Muscle of leg (tissue), 16 donors: ENCODE measurements at places on chromosomes 1 and 21. TPM values are rescaled to one million over a fixed set of nuclear protein-coding genes. Genes with fewer than 3 reads are reported as not detected.

The TRAF3IP3 gene
- 1.4 TPM for total RNA-seq

The OR2T2 gene
- total RNA-seq = not detected

DNA sequence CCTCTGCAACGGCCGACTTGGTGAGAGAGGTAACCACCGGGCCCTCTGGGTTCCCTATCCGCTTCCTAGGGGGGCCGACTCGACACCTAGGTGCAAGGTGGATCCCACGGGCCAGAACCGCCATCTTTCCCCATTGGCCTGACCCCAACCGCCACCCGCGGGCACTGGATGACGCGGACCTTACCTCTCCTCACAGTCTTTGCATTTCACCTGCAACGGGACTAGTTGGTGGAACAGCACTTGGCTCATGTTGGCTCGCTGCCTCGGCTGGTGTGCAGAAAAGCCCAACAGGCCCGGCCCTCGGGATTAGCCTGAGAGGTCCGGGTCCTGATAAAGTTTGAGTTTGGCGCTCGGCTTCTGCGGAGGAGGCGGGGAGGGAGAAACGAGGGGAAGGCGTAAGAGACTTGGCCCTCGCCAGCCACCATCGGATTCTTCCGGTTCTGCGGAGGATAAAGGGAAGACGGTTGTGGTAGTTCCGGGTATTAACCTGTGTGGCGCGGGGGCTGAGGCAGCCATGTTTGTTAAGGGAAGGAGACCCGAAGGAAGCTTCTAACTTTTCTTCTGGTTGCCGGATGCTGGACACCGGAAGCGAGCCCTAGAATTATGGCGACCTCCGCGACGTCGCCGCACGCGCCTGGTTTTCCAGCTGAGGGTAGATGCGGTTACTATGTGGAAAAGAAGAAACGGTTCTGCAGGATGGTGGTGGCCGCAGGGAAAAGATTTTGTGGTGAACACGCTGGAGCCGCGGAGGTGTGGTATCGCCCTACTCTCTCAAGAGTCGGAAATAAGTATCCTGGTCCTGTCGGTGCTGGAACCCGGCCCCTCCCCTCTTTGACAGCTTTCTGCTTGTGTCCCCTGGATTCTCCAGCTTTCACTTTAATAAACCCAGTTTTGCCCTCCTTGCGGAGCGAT, at the start of the genes SASS6 and TRMT13:
SASS6 (minus strand) TSS at position 365 of the 912 bp plus-strand sequence; CDS start at position 249, 116 bp downstream.
TRMT13 (plus strand) TSS at position 598 of the 912 bp plus-strand sequence; CDS start at position 604, 6 bp downstream.
- DNase-seq = peak; percentile 100
- H3K4me1 ChIP-seq = peaks cover 4% of the 10 kb centered on the region
- H3K4me3 ChIP-seq = peak within 1 kb of the TSS; percentile 83

The CRP gene
- total RNA-seq = not detected

The NUDT4B gene
- 0.98 TPM for total RNA-seq

GRCh38 chr1:202244841-202245261, 51.3 kb downstream of the LGR6 start:
- DNase-seq = no peak
- peaks cover 18% of the 10 kb centered on the region for H3K27me3 ChIP-seq
- peaks cover 30% of the 10 kb centered on the region for H3K4me1 ChIP-seq
- no peaks in the 10 kb centered on the region for H3K36me3 ChIP-seq

The CFHR4 gene
- total RNA-seq = not detected

DNA sequence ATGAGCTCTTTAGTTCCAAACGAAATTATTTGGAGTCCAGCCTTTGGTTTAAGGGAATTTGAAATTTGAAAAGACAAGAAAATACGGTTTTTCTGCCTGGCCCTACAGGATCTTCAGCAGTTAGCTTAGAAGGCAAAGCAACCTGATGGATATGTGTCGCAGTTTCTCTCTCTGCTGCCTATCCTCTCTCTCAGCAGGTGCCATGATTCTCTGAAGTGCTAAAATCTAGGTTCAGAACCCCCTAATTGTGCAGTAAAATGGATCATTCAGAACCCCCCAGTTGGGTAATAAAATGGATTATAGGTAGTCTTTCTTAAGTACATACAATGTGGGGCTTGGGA, 446 bp upstream of the DEPDC1 start:
- peak overlapping the region; percentile 26 for H3K27ac ChIP-seq
- no peak for DNase-seq
- H3K36me3 ChIP-seq = peaks cover 1% of the 10 kb centered on the region
- H3K4me1 ChIP-seq = peaks cover 8% of the 10 kb centered on the region
- H3K4me3 ChIP-seq = peak overlapping the region; percentile 97

- peaks cover 32% of the 10 kb centered on the region for H3K36me3 ChIP-seq
- H3K4me3 ChIP-seq = no peak overlapping the region
- peaks cover 6% of the 10 kb centered on the region for H3K4me1 ChIP-seq
- H3K27ac ChIP-seq = peak overlapping the region; percentile 79
- no peaks in the 10 kb centered on the region for H3K27me3 ChIP-seq
Measured at GRCh38 chr1:218439541-218440295, 94.6 kb downstream of the TGFB2 start.

DNA sequence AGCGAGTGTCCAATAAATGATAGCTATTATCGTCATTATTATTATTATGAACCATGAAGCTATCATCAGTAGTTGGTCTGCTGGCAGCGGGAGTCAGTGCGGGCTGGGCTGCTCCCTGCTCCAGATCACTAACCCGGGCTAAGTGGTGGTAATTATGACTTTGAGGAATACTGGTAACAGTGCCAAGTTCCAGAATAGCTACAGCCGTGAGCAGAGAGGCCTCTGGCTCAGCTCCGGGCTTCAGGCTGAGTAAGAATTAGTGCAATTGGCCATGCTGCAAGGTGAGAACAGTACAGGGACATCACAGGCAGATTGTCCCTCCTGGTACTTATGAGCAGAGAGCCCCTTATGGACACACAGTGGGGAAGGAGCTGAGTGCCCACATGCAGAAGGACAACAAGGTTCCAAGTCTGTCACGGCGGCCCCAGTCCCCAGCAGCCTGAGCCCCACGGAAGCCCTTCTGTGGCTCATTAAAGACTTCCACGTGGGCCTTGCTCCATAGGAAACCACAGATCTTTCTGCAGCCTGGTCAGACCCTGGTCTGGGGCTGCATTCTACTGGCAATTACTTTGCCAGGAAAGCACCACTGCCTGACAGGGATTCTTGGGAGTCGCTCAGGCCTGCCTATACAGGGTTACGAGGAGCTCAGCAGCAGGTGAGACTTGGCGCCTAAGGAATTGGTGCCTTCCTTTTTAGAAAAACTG, 235.1 kb downstream of the RRAGC start:
- no peak overlapping the region for H3K27ac ChIP-seq
- H3K4me3 ChIP-seq = no peak overlapping the region
- no peaks in the 10 kb centered on the region for H3K36me3 ChIP-seq
- H3K4me1 ChIP-seq = peaks cover 22% of the 10 kb centered on the region
- H3K27me3 ChIP-seq = peaks cover 2% of the 10 kb centered on the region
- DNase-seq = peak; percentile 37

DNA sequence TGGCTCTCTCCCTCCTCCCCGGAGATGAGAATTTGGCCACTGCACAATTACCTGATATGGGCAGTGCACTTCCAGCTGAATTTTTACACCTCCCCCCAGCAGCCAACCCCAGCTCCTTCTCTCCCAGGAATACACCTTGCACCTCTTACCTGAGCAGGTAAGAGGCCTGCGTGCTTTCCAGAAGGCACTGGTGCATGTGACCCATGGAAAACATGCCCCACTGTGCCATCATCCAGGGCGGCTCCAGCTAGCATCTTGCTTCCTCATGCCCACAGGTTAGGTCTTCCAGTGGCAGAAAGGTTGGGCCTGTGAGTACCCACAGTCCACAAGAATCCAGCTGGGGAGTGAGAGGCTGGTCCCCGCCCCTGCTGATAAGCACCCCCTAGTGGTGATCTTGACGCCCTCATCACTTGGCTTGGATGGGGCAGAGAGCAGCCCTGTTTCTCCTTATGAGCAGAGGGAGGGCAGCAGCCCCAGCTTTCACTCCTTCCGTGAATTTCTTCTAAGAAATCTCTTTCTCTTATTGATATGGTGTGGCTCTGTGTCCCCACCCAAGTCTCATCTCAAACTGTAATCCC, 57.8 kb downstream of the EDARADD start:
- H3K27ac ChIP-seq = no peak overlapping the region
- no peaks in the 10 kb centered on the region for H3K4me1 ChIP-seq
- no peak overlapping the region for H3K4me3 ChIP-seq
- DNase-seq = no peak

The RCSD1 gene
- total RNA-seq = 40.8 TPM

- no peak overlapping the region for H3K4me3 ChIP-seq
- H3K27me3 ChIP-seq = no peaks in the 10 kb centered on the region
- H3K36me3 ChIP-seq = peaks cover 16% of the 10 kb centered on the region
Measured at GRCh38 chr1:186404454-186405051, 28.9 kb downstream of the ODR4 start.
